ENCODE measurements at places on chromosomes 7 and 10.

DNA sequence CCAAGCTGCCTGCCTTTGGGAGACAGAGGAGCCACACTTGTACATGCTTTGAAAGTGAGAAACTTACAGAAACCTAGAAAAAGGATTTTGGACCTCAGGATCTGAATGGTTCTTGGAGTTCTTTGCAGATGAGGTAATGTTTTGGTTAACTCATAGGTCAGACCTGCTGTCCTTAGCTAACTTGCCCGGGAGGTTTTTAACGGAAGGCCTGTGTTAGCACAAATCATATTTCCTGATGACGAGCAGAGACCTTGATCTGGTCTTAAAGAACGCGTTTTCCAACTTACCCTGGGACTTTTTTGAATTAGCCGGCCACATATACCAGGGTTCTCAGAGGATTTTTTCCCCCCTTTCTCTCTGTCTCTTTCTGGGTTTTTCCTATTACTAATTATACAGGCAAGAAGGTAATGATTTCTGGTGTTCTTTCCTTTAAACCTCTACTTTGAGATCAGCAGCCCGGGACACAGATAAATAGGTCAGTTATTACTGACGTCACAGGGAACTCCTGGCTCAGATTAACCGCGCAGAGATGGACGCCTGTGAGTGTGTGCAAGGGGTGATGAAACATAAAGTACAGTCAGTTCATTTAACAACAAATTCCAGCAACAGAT lies 101.7 kb upstream of the KLF6 start:
- no peak for DNase-seq

DNA sequence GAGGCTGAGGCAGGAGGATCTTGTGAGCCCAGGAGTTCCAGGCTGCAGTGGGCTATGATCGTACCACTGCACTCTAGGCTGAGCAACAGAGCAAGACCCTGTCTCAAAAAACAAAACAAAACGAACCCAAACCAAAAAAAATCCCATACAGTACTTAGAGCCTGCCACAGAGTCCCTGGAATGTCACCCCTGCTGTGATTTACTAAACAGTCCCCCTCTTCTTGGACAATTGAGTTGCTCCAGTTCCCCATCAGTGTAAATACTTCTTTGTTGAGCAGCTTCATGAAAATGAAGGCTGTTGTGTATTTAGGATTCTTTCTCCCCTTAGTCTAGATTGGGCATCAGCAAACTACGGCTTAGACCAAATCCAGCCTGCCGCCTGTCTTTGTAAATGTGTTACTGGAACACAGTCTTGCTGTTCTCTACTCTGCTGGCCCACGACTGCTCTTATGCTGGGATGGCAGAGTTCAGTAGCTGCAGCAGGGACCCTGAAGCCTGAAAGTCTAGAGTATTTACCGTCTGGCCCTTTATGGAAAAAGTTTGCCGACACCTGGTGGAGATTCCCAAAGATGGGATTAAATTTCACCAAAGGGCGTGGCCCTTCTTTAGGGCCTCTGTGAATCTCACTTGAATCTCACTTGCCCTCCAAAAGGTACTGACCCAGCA lies 57.8 kb downstream of the PALD1 start:
- no peak for DNase-seq

- no peak for DNase-seq
Observed at GRCh38 chr10:83736008-83736407, 403.3 kb upstream of the GHITM start.

GRCh38 chr7:37669818-37670217 lies 13.7 kb upstream of the GPR141 start:
- no peak for DNase-seq

DNA sequence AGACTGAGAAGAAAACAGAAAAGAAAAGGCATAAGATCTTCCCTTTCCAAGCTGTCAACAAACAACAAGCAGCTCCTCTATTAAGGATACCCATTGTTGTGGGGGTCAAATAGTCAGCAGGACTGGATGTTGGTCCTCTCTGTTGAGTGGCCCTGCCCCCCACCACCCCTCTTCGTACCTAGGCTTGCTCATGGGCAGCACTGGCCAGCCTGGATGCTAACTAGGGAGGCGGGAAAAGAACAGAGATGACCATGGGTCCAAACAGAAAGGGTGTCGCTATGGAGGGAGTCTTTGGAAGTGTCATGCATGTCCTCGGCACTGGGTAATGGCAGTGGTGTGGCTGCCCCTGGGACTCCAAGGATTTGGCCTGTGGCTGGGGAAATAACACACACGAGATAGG lies 45.6 kb downstream of the SPDYE5 start:
- DNase-seq = no peak

- DNase-seq = peak; percentile 40
Observed at GRCh38 chr10:103451091-103451813, 918 bp downstream of the CALHM2 start.

DNA sequence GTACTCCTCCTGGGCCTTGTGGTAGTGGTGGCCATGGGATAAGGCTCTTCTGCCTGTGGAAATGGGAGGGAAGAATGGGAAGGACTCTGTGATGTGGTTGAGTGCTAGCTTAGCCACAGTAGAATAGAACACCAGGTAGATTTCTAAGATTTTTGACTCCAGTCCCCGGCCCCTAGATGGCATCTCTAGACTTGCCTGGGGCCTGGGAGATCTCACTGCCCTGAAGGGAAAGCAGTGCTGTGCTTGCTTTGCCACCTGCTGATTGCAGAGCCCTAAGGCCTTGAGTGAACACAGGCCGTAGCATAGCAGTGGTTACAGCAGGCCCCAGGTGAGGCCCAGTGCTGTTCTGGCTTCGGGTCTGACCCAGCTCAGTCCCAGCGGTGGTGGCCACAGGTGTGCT lies 252.0 kb downstream of the TCF7L2 start:
- DNase-seq = no peak

- DNase-seq = no peak
Observed at GRCh38 chr10:59033622-59034021, 142.8 kb upstream of the PHYHIPL start.

- no peak for DNase-seq
Observed at GRCh38 chr10:11787846-11788245, 35.3 kb upstream of the PROSER2 start.

GRCh38 chr10:14822879-14823755 lies 14.7 kb downstream of the CDNF start:
- DNase-seq = no peak

All from thoracic aorta (tissue), 2 donors.